Neural crest cell (in vitro differentiated cells): ENCODE measurements at places on chromosomes 4 and X.
A peak's percentile ranks its signal among the peaks of the same experiment; 100 is the strongest.

- no peak for DNase-seq
These were observed 209.6 kb upstream of the TLL1 start for GRCh38 chr4:165663411-165663810.

DNA sequence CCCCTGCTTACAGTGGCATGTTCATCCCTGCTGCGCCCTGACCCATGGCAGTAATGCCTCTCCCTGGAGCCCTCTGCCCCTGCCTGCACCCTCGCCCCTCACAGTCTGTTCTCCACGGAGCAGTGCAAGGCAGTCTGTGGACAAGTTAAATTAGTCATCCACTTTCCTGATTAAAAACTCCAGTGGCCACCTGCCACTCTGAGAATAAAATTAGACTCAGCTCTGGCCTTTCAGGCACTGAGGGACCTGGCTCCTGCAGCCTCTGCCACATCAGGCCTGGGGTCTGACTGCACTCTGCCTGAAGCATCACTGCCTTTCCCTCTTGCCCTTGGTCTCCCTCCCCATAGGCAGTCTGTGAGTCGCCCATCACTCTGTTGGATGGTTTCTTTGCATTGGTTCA, 53.6 kb downstream of the GRK4 start:
- DNase-seq = no peak

GRCh38 chrX:16187024-16187760, 19.9 kb downstream of the MAGEB17 start:
- no peak for DNase-seq

DNA sequence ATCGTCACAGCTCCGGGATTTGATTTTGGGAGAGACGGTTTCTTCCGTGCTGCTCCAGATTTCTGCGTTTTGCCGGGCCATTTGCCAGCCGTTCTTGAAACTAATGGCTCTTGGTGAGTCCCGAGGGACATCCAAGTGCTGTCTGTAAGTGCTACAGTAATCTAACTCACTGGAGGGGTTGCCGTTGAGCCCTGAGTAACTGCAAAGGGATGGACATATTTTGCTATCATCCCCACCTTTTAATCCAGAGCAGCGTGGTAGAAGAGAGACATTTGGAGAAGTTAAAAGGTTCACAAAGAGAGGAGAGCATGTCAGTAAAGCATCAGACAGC, 88.9 kb upstream of the PDLIM3 start:
- DNase-seq = no peak

DNA sequence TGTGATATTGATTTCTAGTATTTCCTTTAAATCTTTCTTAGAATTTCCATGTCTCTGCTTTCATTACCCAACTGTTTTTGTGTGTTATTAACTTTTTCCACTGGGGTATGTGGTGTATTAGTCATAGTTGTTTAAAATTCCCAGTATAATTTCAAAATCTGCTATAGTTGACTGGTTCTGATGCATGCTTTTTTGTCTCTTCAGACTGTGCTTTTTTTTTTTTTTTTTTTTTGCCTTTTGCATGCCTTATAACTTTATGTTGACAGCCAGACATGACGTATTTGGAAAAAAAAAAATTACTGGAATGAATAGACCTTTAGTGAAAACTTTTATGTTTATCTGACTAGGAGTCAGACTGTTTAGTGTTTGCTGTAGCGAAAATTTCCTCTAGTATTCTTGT, 580.4 kb downstream of the ANKRD50 start:
- DNase-seq = no peak

DNA sequence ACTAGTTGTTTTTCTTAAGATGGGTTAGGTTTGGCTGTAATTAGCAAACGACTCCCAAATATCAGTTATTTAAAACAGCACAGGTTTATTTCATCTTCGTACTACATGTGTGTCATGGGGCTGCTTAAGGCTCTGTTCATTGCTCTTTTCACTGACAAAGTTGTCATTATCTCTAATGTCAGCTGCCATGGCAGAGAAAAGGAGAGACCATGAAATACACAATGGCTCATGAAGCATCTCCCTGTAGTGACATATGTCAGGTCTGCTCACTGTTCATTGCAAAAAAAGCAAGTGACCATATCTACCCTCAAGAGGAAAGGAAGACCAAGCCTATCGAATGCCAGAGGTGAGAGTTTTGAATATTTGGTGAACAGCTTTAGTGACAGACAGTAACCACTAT, 52.2 kb upstream of the PCDH7 start:
- no peak for DNase-seq

- DNase-seq = no peak
These were observed 631.6 kb downstream of the SPRY1 start for GRCh38 chr4:124028182-124028581.

DNA sequence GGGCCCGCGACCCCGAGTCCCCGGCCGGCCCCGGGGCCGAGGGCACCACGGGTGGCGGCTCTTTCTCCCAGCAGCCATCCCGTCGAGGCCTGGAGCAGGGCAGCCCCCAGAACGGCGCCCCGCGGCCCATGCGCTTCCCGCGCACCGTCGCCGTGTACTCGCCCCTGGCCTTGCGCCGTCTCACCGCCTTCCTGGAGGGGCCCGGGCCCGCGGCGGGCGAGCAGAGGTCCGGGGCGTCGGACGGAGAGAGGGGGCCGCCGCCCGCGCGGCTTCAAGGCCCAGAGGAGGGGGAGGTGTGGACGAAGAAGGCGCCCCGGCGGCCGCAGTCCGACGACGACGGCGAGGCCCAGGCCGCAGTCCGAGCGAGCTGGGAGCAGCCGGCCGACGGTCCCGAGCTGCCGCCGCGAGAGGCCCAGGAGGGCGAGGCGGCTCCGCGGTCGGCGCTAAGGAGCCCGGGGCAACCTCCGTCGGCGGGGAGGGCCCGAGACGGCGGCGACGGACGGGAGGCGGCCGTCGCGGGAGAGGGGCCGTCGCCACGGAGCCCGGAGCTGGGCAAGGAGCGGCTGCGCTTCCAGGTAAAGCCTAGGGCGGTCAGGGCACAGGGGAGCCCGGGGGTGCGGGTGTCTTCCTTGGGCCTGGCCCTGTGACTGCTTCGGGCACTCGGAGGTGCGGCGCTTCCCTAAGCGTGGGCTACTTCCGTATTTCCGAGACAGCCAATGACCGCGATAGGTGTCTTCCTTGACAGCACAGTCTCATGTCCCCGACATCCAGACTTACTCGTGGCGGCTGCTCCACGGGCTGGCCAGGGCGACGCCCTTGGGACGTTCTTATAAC, 845 bp downstream of the ZAR1 start:
- no peak for DNase-seq

DNA sequence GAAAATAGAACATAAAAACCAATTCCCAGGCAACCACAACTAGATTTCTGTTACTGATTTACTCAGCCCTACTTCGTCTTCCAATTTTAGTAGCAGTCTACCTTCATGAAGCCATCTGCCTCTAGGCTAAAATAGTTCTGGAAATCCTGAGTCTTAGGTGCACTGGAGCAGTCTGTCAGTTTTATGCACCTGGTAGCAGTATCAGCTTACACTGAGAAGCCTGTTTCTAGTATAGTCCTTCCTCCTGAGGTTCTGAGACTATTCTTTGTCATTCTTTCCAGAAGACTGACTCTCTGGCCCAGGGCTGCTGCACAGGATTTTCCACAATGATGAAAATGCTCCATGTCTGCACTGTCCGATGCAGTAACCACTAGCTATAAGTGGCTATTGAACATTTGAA, 16.9 kb upstream of the HPRT1 start:
- DNase-seq = no peak

- DNase-seq = no peak
These were observed 9.0 kb downstream of the PDGFC start for GRCh38 chr4:156962528-156962974.

- DNase-seq = no peak
These were observed 106.1 kb downstream of the CHM start for GRCh38 chrX:85941275-85941674.

DNA sequence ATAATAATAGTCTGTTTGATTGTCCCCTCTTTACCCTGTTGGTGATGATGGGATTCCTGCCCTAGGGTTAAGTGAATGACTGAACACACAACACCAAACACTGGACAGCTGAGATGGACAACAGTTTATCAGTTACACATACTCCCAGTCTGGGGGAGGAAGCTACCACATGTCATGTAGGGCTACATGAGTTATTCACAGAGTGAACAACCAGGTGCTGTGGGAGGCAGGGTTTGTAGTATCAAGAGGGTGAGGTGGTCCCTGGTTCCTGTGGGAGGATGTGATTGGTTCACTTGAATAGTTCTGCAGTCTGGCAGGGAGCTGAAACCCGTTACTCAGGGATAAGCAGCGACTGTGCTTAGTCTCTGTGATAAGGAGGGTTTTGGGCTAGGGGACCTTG, 88.8 kb upstream of the AP1S2 start:
- DNase-seq = no peak

GRCh38 chr4:78268597-78268996, 211.5 kb downstream of the FRAS1 start:
- no peak for DNase-seq

- no peak for DNase-seq
These were observed 18.8 kb upstream of the SYNPO2 start for GRCh38 chr4:118869808-118870342.

DNA sequence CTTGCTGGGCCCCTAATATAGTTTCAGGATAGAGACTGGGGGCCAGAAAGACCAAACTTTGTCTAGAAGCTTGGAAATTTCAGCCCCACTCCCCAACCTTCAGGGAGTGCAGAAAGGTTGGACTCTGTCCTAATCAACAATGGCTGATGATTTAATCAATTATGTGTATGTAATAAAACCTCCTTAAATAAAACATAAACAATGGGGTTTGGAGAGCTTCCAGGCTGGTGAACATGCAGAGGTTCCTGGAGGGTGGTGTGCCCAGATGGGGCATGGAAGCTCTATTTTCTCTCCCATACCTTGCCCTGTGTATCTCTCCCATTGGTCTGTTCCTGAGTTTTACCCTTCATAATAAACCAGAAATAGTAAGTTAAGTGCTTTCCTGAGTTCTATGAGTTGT, 174.2 kb downstream of the GC start:
- DNase-seq = no peak

- DNase-seq = no peak
These were observed 14.9 kb upstream of the NXF3 start for GRCh38 chrX:103107836-103108235.

DNA sequence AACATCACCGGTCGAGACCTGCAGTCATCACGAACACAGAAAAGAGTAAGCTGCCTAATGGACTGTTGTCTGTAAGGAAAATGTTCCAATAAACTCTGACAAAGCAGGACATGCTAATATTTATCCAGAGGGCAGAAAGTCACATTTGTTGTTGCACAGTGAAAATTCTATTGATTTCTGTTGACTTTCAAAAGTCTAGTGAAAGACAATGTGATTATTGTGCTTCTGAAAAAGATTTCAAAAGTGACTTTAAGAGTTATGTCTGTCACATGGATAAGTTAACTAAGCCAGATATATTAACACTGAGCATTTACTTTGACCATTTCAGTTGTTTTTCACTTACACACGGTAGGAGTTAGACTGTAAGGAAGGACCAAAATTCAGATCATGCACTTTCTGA, 9.3 kb upstream of the RFC1 start:
- DNase-seq = no peak

GRCh38 chr4:42396752-42397634, at the start of gene SHISA3:
TSS of gene SHISA3 (plus strand) at chr4:42397488. CDS start at chr4:42398057, 569 bp downstream.
- DNase-seq = peak; percentile 43

DNA sequence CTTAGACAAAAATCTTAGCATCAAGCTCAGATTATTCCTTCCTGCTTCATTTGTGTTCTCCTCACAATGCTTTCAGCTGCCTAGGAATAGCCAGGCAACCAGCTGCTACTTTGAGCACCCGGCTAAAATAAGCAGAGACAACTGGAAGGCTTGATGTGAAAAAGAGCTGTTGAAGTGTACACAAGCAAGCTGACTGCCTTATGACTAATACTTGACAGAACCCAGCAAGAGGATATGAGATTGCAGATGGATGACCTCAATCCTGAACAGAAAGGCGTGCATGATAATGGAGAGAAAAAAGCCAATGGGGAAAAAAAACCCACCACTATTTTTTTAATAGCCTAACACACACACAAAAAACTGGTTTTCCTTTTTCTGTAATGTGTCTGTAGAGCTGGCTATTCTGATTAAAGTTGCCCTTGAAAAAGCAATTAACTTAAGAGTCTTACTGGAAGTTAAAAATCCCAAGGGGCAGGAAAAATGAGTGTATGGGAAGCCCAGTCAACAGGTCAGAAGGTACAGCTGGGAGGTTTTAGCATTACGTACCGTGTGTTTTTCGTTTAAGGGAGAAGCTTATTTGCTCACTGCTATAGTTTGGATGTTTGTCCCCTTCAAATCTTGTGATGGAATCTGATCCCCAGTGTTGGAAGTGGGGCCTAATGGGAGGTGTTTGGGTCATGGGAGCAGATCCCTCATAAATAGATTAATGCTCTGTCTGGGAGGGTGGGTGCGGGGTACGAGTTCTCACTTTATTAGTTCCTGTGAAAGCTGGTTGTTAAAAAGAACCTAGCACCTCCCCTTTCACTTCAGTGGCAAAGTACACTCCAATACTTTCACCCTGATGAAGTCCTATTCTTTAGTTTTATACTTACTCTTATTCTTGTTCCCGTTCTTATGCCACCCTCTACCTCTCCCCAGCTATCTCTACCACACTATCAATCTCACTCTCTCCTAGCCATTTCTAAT, 37.1 kb upstream of the HERC6 start:
- DNase-seq = no peak

GRCh38 chr4:109981936-109982335, 69.3 kb downstream of the EGF start:
- no peak for DNase-seq

DNA sequence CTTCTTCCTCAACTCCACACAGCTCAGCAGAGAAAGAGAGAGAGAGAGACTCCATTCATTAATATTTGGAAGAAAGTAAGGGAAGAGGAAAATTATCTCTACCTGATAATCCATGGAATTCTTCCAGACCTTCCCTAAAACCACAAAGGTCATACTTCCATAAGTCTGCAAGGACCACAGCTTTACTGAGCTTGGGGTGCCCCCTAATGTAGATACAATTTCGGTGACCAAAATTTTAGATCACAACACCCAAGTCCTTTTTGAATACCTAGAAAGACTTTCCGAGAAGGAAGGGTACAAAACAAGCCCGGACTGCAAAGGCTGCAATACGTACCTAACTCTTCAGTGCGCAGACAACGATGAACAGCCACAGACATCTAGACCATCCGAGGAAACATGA, 523.9 kb downstream of the GLUD2 start:
- DNase-seq = no peak

DNA sequence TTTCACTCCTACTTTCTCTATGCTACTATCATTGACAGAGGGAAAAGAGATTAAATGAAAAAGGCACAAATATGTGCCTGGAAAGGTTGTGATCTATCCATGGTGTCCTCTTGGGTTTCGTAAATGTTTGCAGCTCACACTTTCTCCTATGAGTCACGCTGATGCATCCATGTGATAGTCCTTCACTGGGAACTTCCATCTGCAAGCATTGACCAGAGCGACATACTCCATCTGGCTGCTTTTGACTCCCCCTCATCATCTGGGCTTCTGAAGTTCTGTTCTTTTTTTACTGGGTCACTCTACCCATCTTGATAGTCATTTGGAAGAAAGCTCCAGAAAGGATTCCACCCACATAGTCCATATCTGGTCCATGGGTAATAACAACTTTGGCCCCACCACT, 84.7 kb upstream of the NDST3 start:
- DNase-seq = no peak
